B cell (primary cell): ENCODE measurements at places on chromosomes 16 and 17. TPM values are rescaled to one million over a fixed set of nuclear protein-coding genes. Genes with fewer than 3 reads are reported as not detected.

The CAVIN1 gene
- not detected in 2 replicates for total RNA-seq

The CNGB1 gene
- not detected in 2 replicates for total RNA-seq

The PDILT gene
- total RNA-seq, result not detected in 2 replicates

The CNTD1 gene
- not detected in 2 replicates for total RNA-seq

The TMEM107 gene
- 30.3 and 30.5 TPM in 2 replicates for total RNA-seq

The CES1 gene
- 0.37 TPM in 1 of 2 replicates, not detected in the other for total RNA-seq

DNA sequence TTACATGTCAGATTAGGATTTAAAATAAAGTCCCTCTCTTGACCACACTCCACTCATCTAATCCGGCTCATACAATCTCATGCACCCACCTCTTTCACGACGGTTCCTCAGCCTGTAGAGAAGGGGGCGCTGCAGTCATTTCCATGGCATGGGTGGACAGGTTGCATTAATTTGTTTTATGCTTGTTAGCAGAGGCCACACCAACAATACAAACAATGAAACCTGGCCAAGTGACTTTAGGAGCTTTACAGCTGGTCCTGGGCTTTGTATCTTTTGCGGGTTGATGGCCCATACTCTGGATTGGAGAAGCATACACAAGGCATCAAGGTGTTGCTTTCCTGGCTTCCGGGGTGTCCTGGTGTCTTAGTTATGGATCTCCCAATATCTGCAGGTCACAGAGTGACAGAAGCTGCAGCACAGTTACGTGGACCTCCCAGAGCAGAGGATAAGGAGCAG is 9.7 kb upstream of the SNF8 start:
- H3K27ac ChIP-seq, result no peak overlapping the region
- H3K36me3 ChIP-seq, result no peaks in the 10 kb centered on the region
- H3K4me1 ChIP-seq, result peaks cover 22% of the 10 kb centered on the region
- no peak for DNase-seq
- H3K4me3 ChIP-seq, result no peak overlapping the region

- H3K36me3 ChIP-seq, result no peaks in the 10 kb centered on the region
- H3K4me3 ChIP-seq, result no peak overlapping the region
- no peaks in the 10 kb centered on the region for H3K27me3 ChIP-seq
- no peak for DNase-seq
These were observed 69.5 kb downstream of the HLF start for GRCh38 chr17:55334285-55334684.

- H3K4me3 ChIP-seq, result no peak overlapping the region
- no peaks in the 10 kb centered on the region for H3K4me1 ChIP-seq
- no peak for DNase-seq
These were observed 49.6 kb downstream of the COX10 start for GRCh38 chr17:14118951-14119350.

GRCh38 chr16:59432896-59433295 is 698.8 kb upstream of the GOT2 start:
- H3K27ac ChIP-seq, result no peak overlapping the region
- DNase-seq, result no peak
- H3K4me1 ChIP-seq, result no peaks in the 10 kb centered on the region
- H3K27me3 ChIP-seq, result no peaks in the 10 kb centered on the region

DNA sequence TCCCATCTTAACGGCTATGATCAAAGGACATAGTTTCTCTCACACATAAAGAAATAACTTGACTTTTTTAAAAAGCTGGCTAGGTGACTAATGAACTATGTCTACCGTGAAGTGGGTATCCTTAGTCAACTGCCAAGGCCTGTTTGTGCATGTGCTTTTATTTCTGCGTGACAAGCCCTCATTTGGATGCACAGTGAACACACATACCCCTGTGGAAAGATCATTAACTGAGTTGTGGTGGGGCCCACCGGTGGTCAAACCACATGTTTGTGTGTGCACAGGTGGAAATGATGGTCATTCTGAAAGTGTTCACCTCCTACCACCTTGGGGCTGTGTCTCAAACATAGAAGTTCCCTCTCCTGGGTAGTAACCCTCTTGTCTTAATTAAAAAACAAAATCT is 256.1 kb upstream of the SALL1 start:
- no peaks in the 10 kb centered on the region for H3K27me3 ChIP-seq
- no peaks in the 10 kb centered on the region for H3K4me1 ChIP-seq
- no peak for DNase-seq
- H3K36me3 ChIP-seq, result no peaks in the 10 kb centered on the region

- DNase-seq, result no peak
- H3K36me3 ChIP-seq, result no peaks in the 10 kb centered on the region
- H3K27me3 ChIP-seq, result peaks cover 9% of the 10 kb centered on the region
- no peak overlapping the region for H3K27ac ChIP-seq
These were observed 27.6 kb upstream of the NXPH3 start for GRCh38 chr17:49548051-49548505.

- DNase-seq, result no peak
- no peak overlapping the region for H3K27ac ChIP-seq
- no peak overlapping the region for H3K4me3 ChIP-seq
- no peaks in the 10 kb centered on the region for H3K36me3 ChIP-seq
- H3K4me1 ChIP-seq, result no peaks in the 10 kb centered on the region
- H3K27me3 ChIP-seq, result no peaks in the 10 kb centered on the region
These were observed 34.7 kb downstream of the CCDC57 start for GRCh38 chr17:82177761-82178498.

DNA sequence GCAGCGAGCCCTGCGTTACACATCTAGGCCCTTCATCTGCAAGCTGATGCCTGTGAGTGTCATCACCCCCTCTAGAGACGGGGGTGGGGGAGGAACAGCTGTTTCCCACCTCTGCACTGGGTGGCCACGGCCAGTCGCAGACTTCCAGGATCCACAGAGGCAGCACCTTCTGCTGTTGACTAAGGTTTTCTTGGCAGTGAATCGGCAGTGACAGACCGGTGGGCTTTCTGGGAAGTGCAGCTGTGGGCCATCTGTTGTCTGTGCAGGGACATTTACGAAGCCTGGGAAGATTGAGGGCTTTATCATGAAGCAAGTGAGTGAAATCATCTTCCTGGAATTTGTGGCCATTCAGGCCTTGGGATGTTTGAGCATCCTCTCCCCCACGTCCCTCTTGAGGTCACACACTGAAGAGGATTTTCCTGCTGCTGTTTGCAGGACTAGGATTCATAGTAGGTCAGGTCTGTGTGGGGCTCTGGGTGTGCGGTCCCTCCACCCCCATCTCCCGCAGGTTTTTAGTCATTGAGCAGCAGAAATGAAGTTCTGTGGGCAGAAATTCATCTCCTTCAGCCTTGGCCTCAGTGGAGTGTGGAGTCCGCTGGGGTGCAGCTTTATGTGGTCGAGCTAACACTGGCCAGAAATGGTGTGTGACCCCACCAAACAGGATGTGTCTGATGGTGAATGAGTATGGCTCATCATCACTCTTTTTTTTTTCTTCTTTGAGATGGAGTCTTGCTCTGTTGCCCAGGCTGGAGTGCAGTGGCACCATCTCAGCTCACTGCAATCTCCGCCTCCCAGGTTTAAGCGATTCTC is 12.0 kb downstream of the PGS1 start:
- H3K4me1 ChIP-seq, result peaks cover 46% of the 10 kb centered on the region
- DNase-seq, result no peak
- H3K27ac ChIP-seq, result no peak overlapping the region
- H3K36me3 ChIP-seq, result no peaks in the 10 kb centered on the region
- no peaks in the 10 kb centered on the region for H3K27me3 ChIP-seq
- no peak overlapping the region for H3K4me3 ChIP-seq

- no peaks in the 10 kb centered on the region for H3K36me3 ChIP-seq
- no peak overlapping the region for H3K4me3 ChIP-seq
- no peak for DNase-seq
These were observed 145.9 kb upstream of the LHX1 start for GRCh38 chr17:36791150-36791941.

- H3K4me3 ChIP-seq, result peak overlapping the region; percentile 18
- H3K27me3 ChIP-seq, result no peaks in the 10 kb centered on the region
- no peak for DNase-seq
- H3K4me1 ChIP-seq, result peaks cover 74% of the 10 kb centered on the region
- peak overlapping the region; percentile 92 for H3K27ac ChIP-seq
These were observed 30.5 kb downstream of the NSMCE1 start for GRCh38 chr16:27238016-27238587.

DNA sequence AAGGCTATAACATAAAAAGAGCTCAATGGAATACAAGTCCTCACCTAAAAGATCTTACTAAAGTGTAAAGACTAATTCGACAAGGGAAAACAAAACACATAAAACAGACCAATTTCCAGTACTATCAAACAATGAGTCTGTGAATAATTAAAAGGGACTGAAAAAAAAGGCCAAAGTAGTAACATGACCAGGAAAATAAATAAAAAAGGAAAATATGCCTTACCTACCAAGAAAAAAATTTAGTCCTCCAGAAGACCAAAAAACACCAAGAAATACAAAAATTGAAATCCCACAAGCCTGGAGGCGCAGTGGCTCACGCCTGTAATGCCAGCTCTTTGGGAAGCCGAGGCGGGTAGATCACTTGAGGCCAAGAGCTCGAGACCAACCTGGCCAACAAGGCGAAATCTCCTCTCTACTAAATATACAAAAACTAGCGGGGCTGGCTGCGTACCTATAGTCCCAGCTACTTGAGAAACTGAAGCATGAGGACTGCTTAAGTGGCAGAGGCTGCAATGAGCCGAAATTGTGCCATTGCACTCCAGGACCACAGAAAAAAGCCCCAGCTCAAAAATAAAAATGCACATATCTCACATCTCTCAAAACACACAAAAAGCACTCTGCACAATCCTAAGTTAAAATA is 60.8 kb downstream of the TEX14 start:
- DNase-seq, result no peak
- peaks cover 9% of the 10 kb centered on the region for H3K4me1 ChIP-seq
- H3K4me3 ChIP-seq, result no peak overlapping the region
- H3K27ac ChIP-seq, result peak overlapping the region; percentile 81
- H3K27me3 ChIP-seq, result no peaks in the 10 kb centered on the region

- H3K4me3 ChIP-seq, result no peak overlapping the region
- H3K27ac ChIP-seq, result no peak overlapping the region
- no peaks in the 10 kb centered on the region for H3K36me3 ChIP-seq
These were observed 23.3 kb upstream of the ERCC4 start for GRCh38 chr16:13896543-13897182.

- peaks cover 27% of the 10 kb centered on the region for H3K4me1 ChIP-seq
- H3K36me3 ChIP-seq, result peaks cover 38% of the 10 kb centered on the region
These were observed 3.6 kb downstream of the RSKR start for GRCh38 chr17:28610376-28610775.

DNA sequence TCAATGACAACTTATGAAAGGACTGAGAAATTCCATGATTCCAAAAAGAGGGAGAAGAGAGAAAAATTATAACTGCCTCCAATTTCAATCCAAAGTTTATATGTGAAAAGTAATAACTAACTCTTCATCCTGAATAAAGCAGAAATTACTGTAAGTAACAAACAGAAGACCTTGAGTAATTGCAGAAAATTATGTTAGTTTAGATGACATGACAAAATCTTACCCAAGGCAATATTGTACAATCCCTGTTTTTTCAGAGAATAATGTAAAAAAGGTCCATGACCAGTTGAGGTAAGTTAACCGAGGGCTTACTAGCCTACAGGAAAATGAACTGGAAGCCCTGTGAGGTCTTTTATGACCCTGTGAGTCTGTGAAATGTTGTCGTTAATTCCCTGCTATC is 949.5 kb upstream of the SOX9 start:
- no peak for DNase-seq
- H3K36me3 ChIP-seq, result no peaks in the 10 kb centered on the region
- H3K4me1 ChIP-seq, result no peaks in the 10 kb centered on the region
- H3K27ac ChIP-seq, result no peak overlapping the region
- no peaks in the 10 kb centered on the region for H3K27me3 ChIP-seq

DNA sequence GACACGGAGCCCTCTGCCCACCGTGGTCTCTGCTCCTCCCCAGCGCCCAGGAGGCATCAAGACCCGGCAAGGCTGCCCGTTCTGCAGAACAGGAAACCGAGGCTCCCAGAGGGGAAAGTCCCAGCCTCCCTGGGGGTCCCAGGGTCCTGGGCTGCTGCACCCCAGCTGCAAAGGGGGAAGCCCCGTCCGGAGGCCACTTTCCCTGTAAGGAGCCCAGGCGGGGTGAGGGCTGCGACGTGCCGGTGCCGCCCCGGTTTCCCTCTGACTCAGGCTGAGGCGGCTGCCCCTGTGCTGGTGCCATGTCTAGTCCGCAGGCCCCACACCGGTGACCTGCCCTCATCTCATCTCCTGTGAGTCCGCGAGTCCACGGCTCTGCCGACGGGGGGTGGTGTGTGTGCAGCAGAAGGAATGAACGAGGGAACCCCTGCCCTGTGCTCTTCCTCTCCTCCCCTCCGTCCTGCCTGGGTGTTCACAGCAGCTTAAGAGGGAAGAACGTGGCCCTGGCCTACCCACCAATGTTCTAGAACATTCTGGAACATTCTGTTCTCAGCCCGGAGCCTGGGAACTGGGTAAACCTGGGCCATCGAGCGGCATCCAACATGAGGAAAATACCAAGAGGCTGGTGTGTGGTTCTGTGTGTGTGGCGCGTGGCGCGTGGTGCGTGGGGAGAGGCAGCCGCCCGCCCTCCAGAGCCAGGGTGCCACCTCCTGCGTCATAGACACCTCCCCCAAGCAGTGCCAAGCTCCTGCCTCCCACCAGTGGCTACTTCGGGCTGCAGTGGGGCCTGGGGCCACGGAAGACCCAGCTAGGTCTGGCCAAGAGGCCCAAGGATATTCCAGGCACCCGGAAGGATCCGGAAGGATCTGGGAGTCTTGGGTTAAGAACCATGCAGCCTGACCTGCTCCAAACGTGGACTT is 7.0 kb upstream of the CBFA2T3 start:
- H3K4me3 ChIP-seq, result peak overlapping the region; percentile 11
- no peaks in the 10 kb centered on the region for H3K27me3 ChIP-seq
- peaks cover 63% of the 10 kb centered on the region for H3K4me1 ChIP-seq
- H3K27ac ChIP-seq, result peak overlapping the region; percentile 59

GRCh38 chr17:54662978-54663876 is 237.4 kb upstream of the TOM1L1 start:
- no peak overlapping the region for H3K4me3 ChIP-seq
- H3K27me3 ChIP-seq, result no peaks in the 10 kb centered on the region
- no peak for DNase-seq
- H3K36me3 ChIP-seq, result no peaks in the 10 kb centered on the region

GRCh38 chr16:54277845-54278703 is 8.5 kb downstream of the IRX3 start:
- no peak overlapping the region for H3K27ac ChIP-seq
- H3K4me3 ChIP-seq, result no peak overlapping the region
- peaks cover 42% of the 10 kb centered on the region for H3K27me3 ChIP-seq
- DNase-seq, result no peak
- H3K36me3 ChIP-seq, result no peaks in the 10 kb centered on the region
